T-helper 9 cell (primary cell): ENCODE measurements at places on chromosomes 12 and 14.

- DNase-seq, result no peak
These were observed 45.4 kb downstream of the KDM2B start for GRCh38 chr12:121535150-121536053.

DNA sequence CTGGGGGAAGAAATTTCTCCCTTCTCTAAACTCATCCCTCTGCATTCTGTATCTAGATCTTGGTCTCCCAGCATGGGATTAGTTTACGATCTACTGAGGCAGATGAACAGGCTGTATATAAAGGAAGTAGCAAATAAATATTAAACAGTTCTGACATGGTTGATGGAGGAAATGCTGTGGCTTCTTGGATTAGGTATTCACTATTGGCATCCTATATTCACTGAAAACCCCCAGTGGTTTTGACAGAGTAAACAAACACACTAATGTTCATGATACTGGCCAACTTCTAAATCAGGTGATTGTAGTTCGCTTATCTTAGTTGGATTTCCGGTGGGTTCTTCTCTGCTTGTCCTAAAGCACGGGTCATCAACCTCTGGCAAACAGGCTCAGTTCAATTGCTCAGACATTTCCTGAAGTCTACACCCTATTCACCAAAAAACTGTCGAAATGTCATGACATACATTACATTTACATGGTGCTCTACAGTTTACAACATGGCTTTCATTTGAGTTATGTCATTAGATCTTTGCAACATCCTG is 433.9 kb downstream of the EGLN3 start:
- no peak for DNase-seq

DNA sequence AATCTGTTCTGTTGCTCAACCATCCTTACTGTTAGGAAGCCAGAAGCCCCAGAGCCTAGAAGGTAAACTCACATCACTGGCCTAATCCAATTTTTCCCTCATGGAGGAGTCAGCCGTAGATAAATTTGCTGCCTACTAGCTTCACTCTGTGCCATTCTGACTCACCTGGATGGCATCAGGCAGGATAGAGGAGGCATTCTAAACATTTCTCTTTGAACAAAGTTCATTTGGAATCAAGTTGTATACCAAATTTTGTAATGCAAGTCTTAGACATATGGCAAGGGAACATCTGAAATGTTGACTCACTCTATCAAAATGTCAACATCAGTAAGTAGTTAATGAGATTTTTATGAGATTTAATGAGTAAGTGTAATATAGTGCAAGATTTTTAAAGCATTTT is 13.6 kb upstream of the TBC1D30 start:
- DNase-seq, result no peak

DNA sequence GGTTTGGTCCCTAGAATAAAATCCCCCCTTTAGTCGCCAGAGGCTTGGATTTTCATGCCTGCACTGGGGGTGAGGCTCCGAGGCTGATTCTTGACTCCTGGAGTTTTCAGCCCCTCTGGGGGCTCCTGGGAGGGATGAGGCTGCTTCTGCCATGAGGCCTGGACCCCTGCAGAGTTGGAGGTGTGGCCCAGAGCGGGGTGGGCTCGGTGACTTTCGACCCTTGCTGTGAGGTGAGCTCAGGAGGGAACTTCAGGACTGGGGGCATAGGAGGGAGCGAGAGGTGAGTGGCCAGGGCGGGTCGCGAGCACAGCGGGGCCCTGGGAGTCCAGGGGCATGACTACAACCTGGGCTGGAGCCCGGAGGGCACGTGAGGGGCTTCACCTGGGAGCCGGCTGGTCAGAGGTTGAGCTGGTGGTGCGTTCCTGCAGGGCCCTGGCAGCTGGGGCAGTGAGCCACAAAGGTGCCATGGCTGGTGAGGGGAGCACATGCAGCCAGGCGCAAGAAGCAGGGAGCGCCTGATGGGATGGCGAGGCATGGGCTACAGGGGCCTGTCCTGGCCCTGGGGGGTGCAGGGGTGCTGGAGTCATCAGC is 168.2 kb downstream of the KIF26A start:
- DNase-seq, result no peak

GRCh38 chr12:6161124-6161882 is 36.8 kb upstream of the VWF start:
- no peak for DNase-seq

GRCh38 chr14:21308479-21309237 is 28.8 kb downstream of the RPGRIP1 start:
- DNase-seq, result peak; percentile 58

GRCh38 chr12:5480938-5481303 is 49.0 kb downstream of the NTF3 start:
- DNase-seq, result no peak

- DNase-seq, result no peak
These were observed 10.2 kb upstream of the FLRT2 start for GRCh38 chr14:85519661-85520305.

- peak; percentile 32 for DNase-seq
These were observed 1.5 kb downstream of the DDHD1 start for GRCh38 chr14:53151523-53152183.

DNA sequence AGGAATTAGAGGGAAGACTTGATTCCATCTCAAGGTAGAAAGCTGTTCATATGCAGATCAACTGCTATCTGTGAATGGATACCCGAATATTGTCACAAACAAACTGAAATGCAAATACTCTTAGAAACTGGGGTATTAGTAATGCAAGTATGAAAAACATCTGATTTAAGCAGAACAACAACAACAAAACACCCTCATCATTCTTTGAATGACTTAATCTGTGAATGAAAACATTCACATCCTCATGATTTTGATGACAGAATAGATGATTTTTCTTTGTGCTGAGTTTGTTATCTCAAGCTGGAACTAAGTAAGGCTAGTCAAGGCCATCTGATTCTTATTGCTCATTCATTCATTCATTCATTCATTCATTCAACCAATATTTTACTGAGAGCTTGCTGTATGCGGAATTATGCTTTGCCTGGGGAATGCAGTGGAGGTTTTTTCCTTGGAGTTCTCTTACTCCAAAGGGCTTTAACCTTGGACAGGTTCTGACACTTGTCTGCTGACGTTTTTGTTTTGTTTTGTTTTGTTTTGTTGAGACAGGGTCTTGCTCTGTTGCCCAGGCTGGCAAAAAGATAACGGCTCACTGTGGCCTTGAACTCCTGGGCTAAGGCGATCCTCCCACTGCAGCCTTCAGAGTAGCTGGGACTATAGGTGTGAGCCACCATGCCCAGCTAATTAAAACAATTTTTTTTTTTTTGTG is 23.3 kb downstream of the OR10G3 start:
- DNase-seq, result no peak

DNA sequence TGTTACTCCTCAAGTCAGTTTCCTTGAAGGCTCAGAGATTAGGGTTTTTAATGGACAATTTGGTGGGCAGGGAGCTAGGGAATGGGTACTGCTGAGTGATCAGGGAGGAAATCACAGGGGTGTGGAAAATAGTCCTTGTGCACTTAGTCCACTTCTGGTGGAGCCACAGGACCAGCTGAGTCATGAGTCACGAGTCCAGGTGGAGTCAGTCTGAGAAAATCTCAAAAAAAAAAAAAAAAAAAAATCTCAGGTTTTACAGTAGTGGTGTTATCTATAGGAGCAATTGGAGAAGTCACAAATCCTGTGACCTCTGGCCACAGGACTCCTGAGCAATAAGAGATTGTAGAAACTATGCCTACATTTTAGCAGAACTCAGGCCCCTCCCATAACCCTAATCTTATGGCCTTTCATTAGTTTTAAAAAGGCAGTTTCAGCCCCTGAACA is 28.2 kb upstream of the AMN1 start:
- no peak for DNase-seq

DNA sequence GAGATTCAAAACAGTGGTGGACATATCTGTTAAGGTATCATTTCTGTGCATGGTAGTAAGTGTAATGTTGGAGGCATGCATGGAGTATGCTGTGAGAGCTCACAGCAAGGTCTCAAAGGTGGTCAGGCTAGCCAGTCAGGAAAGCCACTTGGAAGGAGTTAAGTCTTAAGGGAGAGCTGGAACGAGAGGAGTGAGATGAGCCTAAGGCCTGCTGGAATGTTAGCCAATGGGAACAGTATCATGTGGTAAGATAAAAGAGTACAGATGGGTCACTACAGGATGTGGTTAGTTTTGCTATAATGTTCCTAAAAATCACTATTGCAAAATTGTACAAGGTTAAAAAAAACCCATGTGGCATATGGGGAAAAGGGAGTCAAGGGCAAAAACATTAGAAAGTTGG is 311.7 kb upstream of the E2F7 start:
- no peak for DNase-seq

- DNase-seq, result no peak
These were observed 25.9 kb downstream of the UBE2N start for GRCh38 chr12:93415723-93416464.

GRCh38 chr14:68691031-68691791 is 101.7 kb downstream of the ZFP36L1 start:
- DNase-seq, result no peak

DNA sequence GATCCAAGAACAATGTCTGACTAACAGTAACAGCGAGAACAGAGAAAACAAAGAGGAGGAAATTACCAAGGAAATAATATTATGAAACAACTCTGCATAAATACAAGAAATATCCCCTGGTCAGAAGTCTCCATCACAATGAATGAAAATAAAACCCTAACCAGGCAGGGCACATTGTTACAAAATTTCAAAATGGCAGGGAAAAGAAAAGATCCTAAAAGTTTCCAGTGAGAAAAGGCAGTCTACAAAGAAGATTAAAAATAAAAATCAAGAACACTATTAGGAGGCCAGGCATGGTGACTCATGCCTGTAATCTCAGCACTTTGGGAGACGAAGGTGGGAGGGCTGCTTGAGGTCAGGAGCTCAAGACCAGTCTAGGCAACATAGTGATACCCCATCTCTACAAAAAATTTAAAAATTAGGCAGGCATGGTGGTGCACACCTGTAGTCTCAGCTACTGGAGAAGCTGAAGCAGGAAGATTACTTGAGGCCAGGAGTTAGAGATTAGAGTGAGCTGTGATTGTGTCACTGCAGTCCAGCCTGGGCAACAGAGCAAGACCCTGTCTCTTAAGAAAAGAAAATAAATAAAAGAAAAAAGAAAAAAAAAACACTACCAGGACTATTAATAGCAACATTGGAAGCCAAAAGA is 47.8 kb downstream of the FERMT2 start:
- DNase-seq, result no peak

- DNase-seq, result no peak
These were observed 777 bp downstream of the ZFP36L1 start for GRCh38 chr14:68791902-68792677.

GRCh38 chr12:26128168-26128567 is 3.3 kb upstream of the BHLHE41 start:
- DNase-seq, result no peak

- DNase-seq, result no peak
These were observed 50.0 kb downstream of the PPFIBP1 start for GRCh38 chr12:27573972-27574371.
